ENCODE measurements at places on chromosomes 12 and 14.

GRCh38 chr12:774051-774614 lies 21.8 kb downstream of the WNK1 start:
- DNase-seq: no peak

DNA sequence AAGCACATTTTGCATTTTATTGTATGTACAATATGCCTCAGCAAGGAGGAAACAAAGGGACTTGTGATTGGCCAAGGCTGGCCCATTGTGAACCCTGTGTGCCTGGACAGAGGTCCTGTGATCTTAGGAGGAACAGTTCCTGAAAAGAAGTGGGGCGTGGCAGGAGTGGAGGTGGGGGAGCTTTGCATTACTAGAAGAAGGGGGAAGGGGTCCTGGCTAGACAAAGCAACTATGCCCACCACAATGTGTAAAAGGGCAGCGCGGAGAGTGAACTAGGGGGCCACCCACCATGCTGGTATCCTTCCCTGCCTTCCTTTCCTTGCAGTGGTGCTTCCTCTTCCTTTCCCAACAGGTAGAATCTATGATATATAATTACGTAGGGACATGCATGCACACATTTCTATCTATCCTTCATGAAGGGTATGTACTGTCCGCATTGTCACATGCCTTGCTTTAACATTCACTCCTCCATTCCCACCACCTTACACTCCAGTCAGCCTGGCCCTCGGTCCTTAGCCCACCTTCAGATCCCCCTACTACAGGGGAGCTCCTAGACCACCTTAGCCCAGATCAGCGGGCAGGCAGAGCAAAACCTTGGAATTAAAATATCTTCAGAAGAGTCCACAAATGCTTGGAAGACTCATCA lies 12.5 kb downstream of the KRT8 start:
- DNase-seq: no peak

DNA sequence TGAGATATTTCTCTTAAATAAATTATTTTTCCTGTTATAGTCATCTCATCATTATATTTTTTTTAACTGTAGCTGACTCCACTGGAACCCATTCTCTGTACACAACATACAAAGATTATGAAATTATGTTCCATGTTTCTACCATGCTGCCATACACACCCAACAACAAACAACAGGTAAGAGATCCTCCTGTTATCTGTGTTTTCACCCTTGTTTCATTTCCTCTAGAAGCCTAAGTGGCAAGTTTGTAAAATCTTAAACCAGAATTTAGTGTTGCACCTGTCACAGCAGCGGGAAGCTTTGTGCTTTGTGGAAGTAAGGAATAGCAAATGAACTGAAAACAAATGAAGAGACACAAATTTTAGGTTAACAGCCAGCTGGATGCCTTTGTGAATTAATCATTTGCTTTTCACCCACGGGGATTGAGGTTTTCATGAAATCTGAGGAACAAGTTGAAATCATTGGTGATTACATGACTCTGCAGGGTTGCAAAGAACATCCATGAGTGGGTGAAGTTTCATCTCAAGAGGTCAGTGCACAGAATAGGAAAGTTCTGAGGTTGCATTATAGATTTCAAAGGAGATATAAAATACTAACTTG lies 273.9 kb upstream of the RGS6 start:
- no peak for DNase-seq

- no peak for DNase-seq
These were observed 97.9 kb downstream of the PAWR start for GRCh38 chr12:79592865-79593264.

DNA sequence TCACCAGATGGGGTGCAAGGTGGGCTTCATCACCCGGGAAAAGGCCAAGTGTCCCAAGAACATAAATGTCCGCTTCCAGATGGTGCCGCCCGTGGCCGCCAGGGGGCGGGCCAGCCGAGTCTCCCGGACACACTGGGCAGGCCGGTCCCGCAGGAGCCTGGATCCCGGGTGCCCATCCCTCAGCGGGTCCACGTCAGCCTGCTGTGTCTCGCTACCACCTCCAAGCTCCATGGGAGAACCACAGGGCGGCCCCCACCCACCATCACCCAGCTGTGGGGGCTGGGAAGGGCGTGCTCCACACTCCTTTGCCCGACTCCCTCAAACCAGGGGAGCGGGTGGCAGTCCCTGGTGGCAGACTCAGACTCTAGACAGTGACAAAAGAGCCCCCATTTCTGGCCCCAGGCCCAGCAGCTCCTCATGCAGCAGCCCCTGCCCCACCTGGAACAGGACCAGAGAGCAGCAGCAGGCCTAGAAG lies 22.0 kb upstream of the NUDT14 start:
- DNase-seq: peak; percentile 85

- DNase-seq: no peak
These were observed 154.2 kb downstream of the MSRB3 start for GRCh38 chr12:65432651-65433050.

DNA sequence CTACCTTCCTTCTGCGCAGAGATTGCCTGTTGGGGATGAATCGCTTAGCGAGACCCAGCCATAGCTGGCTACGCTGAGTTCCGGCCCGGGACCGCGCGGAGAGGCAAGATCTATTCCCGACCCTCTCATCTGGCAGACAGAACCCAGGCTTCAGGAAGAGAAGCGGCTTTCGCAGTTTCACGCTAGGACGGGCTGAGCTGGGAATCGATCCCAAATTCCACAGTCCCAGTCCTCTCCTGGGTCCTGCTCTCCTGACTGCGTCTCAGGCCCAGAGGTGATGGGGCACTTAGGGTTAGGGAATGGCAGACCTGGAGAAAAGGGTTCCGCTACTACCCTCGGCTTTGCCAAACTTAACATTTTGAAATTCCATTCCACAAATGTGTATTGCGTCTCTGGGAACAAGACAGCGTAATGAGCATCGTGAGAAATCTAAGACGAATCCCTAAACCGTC lies 2.8 kb downstream of the PTPN21 start:
- no peak for DNase-seq

DNA sequence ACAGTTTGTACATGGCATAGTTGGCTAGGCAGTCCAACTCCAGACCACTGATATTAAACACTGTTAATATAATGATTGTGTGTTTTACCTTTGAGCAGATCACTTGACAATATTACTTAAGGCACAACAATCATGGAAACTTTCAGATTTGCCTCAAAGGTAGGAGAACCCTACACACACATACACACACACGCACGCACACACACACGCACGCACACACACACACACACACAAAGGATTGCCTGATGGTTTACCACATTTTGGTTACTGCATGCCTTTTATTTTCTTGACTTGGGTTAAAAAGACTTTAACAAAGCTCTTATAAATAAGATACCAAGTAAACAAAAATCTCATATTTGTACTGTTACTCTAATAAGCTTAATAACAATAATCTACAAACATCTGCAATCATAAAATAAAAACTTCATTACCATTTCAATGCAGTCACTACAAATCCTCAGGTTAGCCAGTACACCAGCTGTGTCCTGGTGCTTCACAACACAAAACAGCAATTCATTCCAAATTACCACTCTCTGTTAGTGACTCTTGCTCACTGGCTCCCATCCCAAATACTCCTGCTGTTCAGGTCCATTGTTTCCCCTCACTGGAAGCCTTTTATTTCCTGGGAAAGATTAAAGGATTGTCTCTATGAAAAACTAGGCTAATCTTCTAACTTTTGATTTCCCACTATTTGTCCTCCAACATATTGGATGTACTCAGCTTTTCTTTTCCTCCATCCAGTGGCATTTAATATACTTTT lies 175.2 kb upstream of the ATP2B1 start:
- no peak for DNase-seq
